ENCODE measurements at places on chromosomes 13 and 19.

DNA sequence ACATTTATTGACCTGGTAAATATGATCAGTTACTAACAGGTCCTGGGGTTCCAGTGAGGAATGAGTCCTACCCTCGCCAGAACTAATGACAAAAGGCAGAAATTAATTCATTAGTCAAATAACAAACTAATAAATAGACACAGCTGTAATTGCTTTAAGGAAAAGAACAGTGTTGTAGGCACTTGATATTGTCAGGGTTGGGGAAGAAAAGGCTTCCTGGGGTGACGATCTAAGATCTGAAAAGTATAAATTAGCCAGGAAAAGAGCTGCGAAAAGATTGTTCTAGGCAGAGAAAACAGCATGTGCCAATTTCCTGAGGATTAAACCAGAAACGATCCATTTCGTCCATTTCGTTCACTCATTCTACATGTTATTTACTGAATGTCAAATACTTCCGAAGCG is 670 bp upstream of the CHAF1A start:
- no peak for DNase-seq

- no peak for DNase-seq
Measured at GRCh38 chr13:40813667-40814454, 24.4 kb downstream of the SLC25A15 start.

DNA sequence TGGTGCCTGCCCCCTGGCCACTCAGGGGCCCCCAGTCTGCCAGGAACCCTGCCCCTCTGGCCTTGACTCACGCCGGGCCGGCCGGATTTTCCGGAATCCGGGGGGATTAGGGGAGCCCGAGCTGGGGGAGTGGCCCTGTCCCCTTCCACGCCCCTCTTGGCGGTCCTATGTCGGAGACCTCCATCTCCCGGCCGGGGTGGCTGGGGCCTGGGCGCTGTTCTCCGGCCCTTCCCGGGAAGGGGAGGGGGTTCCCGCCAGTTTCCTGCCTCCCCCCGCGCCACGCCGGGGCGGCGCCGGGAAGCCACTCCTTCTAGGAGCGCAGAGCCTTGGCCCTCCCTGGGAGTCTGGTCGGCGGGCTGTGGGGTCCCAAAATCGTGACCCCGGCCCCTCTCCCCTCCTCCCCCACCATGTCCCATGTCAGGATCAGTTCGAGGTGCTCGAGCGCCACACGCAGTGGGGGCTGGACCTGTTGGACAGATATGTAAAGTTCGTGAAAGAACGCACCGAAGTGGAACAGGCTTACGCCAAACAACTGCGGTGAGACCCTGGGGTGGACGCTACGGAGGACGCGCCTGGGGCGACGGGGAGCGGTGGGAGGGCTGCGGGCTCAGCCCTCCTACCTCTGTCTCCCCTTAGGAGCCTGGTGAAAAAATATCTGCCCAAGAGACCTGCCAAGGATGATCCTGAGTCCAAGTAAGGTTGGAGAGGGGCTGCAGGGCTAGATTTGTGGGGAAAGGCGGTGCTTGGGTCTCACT is 1.3 kb downstream of the TRIP10 start:
- DNase-seq = peak; percentile 87

DNA sequence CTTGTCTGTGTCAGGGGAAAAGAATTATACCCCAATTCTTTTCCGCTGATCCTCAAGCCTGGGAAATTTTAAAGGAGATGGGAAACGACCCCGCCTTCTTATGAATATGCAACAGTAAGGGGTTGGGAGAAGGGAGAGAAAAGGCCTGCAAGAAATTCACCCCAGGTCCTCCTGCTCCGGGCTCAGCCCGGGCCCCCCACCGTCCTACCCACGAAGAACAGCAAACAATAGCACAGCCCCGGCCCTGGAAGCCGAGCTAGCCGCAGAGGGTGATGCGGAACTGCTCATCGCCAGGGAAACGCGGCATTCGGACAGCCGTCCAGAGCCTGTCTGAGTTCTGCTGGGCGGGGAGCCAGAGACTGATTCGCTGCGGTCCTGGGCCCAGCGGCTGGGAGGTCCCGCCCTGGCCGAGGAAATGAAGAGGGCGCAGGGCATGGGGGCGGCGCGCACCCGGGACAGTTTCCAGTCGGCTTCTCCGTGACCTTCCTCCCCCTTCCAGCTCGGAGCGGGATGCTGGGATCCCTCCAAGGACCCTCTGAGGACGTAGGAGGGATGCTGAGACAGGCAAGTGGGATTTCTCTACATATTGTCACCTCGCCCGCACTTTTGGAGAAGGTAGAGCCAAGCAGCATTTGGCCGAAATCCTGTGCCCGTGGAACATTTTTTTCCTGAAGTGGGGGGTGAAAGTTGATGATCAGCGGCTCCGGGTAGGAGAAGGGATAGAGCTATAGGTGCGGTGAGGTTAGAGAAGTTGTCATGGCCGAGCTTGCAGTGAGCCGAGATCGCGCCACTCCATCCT is 82.3 kb upstream of the C1QTNF9B start:
- DNase-seq = peak; percentile 68

All from muscle of back (tissue), 13 donors.